ENCODE measurements at places on chromosomes 4 and X.

DNA sequence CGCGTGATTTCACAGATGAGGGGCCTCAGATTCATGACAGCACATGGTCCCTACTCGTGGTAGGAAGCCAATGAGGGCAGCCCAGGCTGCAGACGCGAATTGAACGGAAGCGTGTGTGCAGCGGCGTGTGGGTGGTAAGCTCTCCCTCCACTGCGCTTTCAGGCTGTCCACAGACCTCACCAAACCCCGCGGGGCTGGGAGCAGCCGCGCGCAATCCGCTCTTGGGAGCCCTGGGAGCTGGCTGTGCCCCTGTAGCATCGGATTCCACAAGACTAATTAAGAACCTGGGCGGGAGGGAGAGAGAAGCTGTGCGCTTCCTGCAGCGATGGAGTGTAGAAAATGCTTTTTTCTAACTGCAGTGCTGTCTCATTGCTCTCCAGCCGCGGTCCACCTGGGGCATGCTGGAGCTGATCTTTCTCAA is 134.9 kb downstream of the STOX2 start:
- DNase-seq, result no peak

DNA sequence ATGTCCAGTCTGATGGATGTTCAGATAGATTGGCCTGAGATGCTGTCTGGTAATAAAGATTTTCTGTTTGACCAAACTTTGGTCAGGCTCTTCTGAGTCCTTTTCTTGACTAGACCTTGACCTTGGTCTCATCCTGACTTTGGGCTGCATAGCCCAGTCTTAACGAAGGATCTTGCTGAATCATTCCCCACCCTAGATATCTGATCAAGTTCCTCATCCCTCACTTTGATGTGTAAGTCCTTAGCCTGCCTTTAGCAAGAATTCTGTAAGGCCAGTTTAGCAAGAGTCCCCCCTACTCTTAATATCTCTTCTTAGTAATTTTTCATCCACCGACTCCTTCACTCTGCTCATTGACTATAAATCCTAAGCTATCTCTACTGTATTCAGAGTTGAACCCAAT is 244.4 kb upstream of the JADE1 start:
- no peak for DNase-seq

DNA sequence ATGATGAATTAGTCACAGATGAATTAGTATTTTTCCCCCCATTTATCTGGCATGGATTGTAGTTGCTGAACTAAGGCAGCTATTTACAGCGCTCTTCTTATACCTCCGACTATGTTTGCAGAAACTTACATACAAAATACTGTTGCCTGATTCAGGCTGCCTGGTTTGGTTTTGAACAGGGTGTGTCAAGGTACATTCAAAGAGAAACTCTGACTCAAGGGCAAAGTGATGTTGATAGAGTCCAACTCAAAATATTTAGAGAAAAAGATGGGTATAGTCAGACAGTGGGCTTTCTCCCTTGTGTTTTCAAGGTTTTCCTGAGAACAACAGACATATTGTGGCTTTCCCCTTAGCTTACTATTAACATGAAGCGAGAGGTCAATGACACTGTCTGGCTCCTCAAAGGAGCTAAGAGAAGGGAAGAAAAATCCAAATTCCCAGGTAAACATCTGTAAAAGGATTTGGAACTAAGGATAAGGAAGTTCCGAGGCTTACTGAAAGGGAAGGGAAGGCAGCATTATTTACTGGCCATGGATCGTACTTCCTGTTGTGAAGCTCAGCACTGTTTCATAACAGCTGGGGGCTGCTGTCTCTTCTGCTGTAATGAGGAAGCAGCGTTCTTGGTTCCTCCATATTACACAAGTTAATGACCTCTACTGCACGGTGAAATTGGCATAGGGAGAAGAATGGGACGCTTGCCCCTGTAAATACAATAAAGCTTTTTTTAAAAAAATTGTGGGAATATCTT is 30.9 kb downstream of the FAM9C start:
- DNase-seq, result no peak

- no peak for DNase-seq
These were observed 69.2 kb downstream of the SORBS2 start for GRCh38 chr4:185742766-185743165.

DNA sequence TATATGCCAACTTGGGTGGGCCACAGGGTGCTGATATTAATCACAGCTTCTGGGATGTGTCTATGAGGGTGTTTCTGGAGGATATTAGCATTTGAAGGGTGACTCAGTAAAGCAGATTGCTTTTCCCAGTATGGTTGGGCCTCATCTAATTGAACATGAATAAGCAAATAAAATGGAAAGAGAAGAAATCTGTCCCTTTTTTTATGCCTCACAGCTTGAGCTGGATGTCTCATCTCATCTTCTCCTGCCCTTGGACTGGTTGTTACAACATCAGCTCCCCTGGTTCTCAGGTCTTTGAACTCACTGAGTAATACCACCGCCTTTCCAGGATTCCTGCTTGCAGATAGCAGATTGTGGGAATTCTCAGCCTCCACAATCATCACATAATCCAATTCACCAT is 1149.2 kb downstream of the PCDH18 start:
- no peak for DNase-seq

DNA sequence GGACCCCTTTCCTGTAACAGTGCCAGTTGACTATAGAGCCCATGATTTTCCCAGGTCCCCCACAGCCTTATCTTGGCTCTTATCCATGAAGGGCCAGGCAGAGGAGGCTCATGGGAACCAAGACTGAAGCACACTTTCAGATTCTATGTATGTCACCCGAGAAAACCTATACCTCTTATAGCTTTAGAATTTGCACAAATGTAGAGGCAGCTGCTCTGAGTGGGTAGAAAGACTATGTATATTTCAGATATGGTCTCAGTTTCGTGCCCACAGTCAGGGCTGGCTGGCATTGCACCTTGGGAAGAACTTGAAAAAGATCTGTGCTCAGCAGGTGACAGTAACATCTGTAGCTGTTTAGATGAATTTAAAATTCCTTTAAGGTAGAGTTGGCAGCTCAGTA is 8.3 kb upstream of the LNX1 start:
- DNase-seq, result no peak
